ENCODE measurements at places on chromosomes 6 and 20. TPM values are rescaled to one million over a fixed set of nuclear protein-coding genes. Genes with fewer than 3 reads are reported as not detected.
A peak's percentile ranks its signal among the peaks of the same experiment; 100 is the strongest.

DNA sequence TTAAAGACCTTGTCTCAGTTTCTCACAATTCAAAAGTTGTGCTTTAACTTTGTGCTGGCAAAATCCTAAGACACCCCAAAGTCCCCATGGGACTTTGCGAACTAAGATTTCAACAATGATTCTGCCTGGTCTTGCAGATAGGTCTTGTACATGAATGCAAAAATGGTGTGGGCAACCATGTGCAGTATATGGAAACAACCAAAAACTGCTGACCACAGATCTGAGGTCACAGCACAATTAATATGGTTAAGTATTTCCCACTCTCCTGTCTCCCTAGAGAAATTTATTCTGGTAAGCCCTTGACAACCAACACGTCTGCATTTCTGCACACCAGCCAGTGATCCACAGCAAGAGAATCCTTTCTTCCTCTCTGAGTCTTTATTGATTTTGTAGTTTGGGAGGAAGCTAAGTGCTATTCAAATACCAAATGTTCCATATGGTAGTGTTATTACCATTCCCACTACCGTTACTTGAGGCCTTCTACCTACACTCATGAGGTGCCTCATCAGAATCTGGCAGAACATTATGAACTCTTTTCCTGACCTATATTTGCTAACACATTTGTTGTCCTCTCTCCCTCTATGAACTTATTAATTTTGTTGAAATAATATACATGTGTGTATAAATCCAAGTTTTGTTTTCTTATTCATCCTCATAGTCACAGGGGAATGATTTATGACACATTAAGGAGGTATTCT, 178.7 kb downstream of the ATXN1 start:
- peaks cover 2% of the 10 kb centered on the region for H3K4me1 ChIP-seq
- no peak overlapping the region for H3K27ac ChIP-seq
- DNase-seq: no peak
- no peaks in the 10 kb centered on the region for H3K27me3 ChIP-seq
- no peak overlapping the region for H3K4me3 ChIP-seq

- DNase-seq: no peak
- no peak overlapping the region for H3K27ac ChIP-seq
- no peaks in the 10 kb centered on the region for H3K27me3 ChIP-seq
- H3K4me3 ChIP-seq: no peak overlapping the region
- no peaks in the 10 kb centered on the region for H3K36me3 ChIP-seq
Observed at GRCh38 chr20:3753098-3753497, 14.5 kb downstream of the ADISSP start.

DNA sequence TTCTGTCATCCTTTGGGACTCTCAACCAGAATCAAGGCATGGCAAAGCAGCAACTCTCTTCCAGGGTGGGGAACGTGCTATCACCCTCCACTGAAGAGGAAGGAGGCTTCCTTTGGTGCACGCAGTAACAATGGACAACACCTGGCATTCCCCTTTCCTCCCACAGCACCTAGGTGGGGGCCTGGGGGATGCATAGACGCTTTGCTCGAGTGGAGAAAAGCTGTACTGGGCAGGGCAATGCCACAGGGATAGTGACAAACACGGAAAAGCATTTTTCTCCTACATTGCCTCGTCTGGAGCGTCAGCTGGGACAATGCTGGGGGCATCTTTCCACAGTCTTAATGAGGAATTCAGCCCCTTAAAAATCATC, 82.9 kb downstream of the GMPR start:
- DNase-seq: no peak
- no peaks in the 10 kb centered on the region for H3K4me1 ChIP-seq
- H3K27me3 ChIP-seq: no peaks in the 10 kb centered on the region
- H3K27ac ChIP-seq: no peak overlapping the region

GRCh38 chr6:144284783-144285547, at the start of gene UTRN:
Gene UTRN, plus strand, starts transcription at chr6:144285335. Its CDS starts 6,494 bp downstream, at chr6:144291829.
- peak; percentile 94 for DNase-seq
- H3K27ac ChIP-seq: peak within 1 kb of the TSS; percentile 89
- H3K36me3 ChIP-seq: no peaks in the 10 kb centered on the region
- no peaks in the 10 kb centered on the region for H3K27me3 ChIP-seq
- H3K4me1 ChIP-seq: no peaks in the 10 kb centered on the region
- peak within 1 kb of the TSS; percentile 75 for H3K4me3 ChIP-seq

GRCh38 chr6:137926207-137926731, 59.2 kb downstream of the TNFAIP3 start:
- H3K27ac ChIP-seq: no peak overlapping the region
- H3K4me3 ChIP-seq: no peak overlapping the region
- H3K27me3 ChIP-seq: no peaks in the 10 kb centered on the region
- DNase-seq: peak; percentile 73

DNA sequence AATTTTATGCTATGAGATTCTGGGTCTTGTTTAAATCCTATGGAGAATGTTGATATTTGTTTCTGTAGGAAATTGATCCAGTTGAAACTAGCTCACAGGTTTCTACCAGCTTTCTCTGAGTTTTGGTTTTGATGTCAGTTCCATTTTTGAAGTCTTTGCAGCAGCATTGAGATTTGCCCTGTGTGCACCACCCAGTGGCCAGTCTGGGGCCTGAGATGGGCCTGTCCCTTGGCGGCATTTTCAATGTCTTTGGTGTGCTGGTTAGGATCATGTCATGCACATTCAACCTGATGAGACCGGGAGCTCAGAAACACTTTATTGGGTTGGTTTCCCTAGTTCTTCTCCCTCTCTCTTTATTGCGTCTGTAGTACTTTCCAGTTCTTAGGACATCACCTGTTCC, 395.2 kb upstream of the MAP3K7 start:
- H3K4me1 ChIP-seq: no peaks in the 10 kb centered on the region
- DNase-seq: no peak
- H3K27ac ChIP-seq: no peak overlapping the region
- no peaks in the 10 kb centered on the region for H3K27me3 ChIP-seq
- no peak overlapping the region for H3K4me3 ChIP-seq

DNA sequence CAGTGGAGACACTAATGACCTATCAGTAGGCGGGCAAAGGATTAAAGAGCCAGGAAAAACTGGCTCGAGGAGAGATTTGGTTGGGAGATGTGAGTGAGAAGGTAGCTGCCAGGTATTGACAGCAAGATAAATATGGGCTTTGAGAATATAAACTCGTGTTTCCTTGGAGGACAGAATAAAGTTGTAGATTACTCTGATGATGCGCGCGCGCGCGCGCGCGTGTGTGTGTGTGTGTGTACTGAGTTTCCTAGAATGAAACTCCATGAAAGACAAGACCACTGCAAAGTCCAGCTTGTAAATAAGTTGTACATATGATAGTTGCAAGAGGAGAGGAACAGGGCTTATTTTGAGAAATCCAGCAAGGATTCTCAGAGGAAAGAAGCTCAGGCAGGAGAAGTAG, 13.3 kb upstream of the TREM2 start:
- no peaks in the 10 kb centered on the region for H3K27me3 ChIP-seq
- H3K27ac ChIP-seq: no peak overlapping the region
- H3K4me3 ChIP-seq: no peak overlapping the region
- H3K36me3 ChIP-seq: no peaks in the 10 kb centered on the region
- no peak for DNase-seq
- H3K4me1 ChIP-seq: no peaks in the 10 kb centered on the region

DNA sequence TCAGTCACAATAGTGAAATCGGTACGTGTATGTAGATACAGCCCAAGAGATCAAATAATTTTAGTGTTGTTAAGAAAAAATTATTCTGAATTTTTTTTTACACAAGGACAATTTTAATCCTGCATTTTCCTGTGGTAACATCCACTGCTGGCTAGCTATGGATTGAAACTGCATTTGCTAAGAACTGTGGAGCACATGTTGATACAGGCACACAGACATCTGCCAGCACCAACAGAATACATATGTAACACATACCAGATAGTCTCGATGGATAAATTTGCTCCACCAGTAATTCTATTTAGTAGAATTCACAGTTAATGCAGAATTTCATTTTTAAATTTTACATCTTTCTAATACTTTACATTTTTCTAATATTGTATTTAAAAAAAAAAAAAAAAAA, 2.2 kb downstream of the ASIP start:
- no peak overlapping the region for H3K27ac ChIP-seq
- H3K36me3 ChIP-seq: no peaks in the 10 kb centered on the region
- H3K4me1 ChIP-seq: no peaks in the 10 kb centered on the region
- no peak for DNase-seq
- no peak overlapping the region for H3K4me3 ChIP-seq
- no peaks in the 10 kb centered on the region for H3K27me3 ChIP-seq

DNA sequence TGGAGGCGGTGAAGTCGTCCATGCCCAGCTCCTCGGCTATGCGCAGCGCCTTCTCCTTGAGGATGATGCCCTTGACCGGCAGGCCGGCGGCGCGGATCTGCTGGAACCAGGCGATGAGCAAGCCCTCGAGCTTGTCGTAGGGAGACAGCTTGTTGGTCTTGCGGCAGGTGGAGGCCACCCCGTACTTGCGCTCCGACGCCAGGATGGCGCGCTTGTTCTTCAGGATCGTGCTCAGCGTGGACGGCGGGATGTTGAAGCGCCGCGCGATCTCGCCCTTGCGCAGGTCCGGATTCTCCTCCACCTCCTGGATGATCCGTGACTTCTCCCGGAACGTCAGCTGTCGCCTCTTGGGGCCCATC, 435 bp downstream of the CENPB start:
- peak overlapping the region; percentile 98 for H3K4me3 ChIP-seq
- no peaks in the 10 kb centered on the region for H3K27me3 ChIP-seq
- DNase-seq: peak; percentile 87
- H3K27ac ChIP-seq: peak overlapping the region; percentile 24
- H3K36me3 ChIP-seq: no peaks in the 10 kb centered on the region

DNA sequence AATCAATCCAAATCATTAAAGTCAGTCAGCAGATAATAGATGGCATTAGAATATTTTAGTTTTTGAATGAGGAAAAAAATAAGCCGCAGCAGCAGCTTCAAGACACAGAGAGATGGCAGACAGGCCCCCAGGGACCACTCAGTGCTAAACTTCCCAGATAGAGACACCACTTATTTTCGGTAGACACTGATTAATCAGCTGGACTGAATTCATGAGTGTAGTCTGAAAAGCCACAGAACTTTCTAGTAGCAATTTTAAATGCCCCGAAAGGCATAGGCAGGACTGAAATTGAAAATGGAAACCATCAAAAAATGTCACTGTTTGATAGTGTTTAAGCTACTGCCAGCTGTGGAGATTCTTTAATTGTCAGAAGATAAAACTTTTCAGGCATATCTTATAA, 3.1 kb upstream of the CLDN20 start:
- no peak for DNase-seq
- no peak overlapping the region for H3K4me3 ChIP-seq
- H3K36me3 ChIP-seq: peaks cover 10% of the 10 kb centered on the region

GRCh38 chr6:155284775-155285174, 21.0 kb downstream of the CLDN20 start:
- no peaks in the 10 kb centered on the region for H3K4me1 ChIP-seq
- no peak for DNase-seq
- peaks cover 2% of the 10 kb centered on the region for H3K36me3 ChIP-seq
- no peak overlapping the region for H3K4me3 ChIP-seq
- H3K27ac ChIP-seq: no peak overlapping the region

DNA sequence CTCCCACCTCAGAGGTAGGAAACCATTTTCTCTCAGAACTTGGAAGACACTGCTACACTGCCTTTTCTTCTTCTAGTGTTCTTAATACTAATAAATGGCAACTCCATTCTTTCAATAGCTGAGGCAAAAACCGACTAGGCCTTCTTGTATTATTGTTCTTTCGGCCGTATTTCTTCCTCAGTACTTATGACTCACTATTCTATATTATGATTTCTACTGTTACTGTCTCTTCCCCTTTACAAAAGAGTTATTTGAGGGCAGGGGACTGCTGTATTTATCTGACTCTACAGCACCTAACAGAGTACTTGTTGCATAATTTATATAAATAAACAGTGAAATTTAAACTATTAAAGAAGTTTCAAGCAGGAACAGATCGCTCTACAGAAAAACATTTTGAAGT, 3.1 kb downstream of the DNAAF9 start:
- no peak overlapping the region for H3K4me3 ChIP-seq
- no peaks in the 10 kb centered on the region for H3K4me1 ChIP-seq

DNA sequence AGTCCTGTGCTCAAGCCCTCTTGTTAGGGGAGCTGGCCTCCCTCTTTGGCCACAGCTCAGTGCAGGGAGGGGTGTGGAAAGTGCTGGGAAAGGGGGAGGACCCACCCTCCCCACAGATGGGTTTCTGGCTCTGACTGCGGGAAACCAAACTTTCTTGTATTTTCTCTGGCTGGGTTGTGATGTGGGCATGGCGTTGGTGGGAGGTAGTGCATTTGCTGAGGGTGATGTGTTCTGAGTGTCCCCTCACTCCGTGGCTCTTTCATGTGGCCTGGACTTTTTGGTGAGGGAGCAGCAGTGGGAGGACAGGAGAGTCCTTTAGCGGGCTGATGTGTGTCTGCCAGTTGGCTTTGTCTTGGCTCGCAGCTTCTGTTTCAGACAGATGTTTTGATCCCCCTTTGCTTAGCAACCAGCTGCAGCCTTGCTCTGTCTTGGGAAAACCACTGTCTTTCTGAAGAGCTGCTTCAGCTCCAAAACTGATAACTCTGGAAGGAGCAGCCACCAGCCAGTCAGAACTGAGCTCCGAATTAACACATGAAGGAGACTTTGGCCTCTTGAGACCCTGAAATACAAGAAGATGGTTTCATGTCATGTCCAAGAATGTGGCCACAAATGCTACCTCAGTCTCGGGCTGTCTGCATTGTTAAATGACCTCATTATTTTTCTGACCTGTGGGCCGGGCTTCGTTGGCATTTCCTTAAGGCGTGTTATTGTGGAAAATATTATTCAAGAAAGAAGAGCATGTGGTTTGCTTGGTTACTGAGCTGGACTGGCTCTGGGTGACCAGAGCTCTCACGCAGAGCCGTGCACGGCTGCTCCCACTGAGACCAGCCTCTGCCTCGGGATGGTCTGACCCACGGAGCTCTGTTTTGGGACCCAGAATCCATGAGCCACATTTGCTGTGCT, 21.5 kb downstream of the SYNJ2 start:
- H3K27ac ChIP-seq: peak overlapping the region; percentile 96
- no peaks in the 10 kb centered on the region for H3K27me3 ChIP-seq
- DNase-seq: peak; percentile 83
- no peaks in the 10 kb centered on the region for H3K36me3 ChIP-seq
- H3K4me3 ChIP-seq: no peak overlapping the region

GRCh38 chr20:10922506-10922905, 248.7 kb upstream of the JAG1 start:
- no peak overlapping the region for H3K4me3 ChIP-seq
- no peak for DNase-seq
- no peak overlapping the region for H3K27ac ChIP-seq
- no peaks in the 10 kb centered on the region for H3K36me3 ChIP-seq
- peaks cover 3% of the 10 kb centered on the region for H3K4me1 ChIP-seq

DNA sequence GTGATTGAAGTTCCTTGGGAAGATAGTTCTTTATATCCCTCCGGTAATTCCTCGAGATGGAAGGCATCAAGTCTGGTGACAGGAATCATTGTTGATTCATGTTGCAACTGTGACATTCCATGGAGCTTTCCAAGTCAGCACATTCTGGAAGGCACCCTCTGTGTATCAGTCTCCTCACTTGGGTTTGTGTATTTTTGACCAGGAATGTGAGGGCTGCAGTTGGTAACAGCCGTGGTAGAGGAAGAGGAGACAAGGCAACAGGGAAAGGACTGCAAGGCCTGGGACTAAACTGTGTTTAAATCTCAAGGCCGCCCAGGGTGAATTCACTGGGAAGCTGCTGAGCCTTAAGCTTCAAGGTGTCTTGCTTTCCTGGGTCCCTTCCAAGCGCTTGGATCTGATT, 99.0 kb downstream of the CLIC5 start:
- H3K4me1 ChIP-seq: no peaks in the 10 kb centered on the region
- no peak for DNase-seq
- H3K27me3 ChIP-seq: no peaks in the 10 kb centered on the region
- H3K4me3 ChIP-seq: no peak overlapping the region

GRCh38 chr20:63284083-63284440, 8.9 kb upstream of the COL20A1 start:
- H3K36me3 ChIP-seq: no peaks in the 10 kb centered on the region
- no peak overlapping the region for H3K27ac ChIP-seq
- no peak overlapping the region for H3K4me3 ChIP-seq
- DNase-seq: no peak

TAPBP gene
- total RNA-seq: 73.9 TPM

ZBTB9 gene
- total RNA-seq: 3.0 TPM

PPP1R16B gene
- total RNA-seq: 13.4 TPM
